ENCODE measurements at places on chromosomes 2 and 18. TPM values are rescaled to one million over a fixed set of nuclear protein-coding genes. Genes with fewer than 3 reads are reported as not detected.

The LIMS4 gene
- total RNA-seq = 0.89 TPM

The SP9 gene
- total RNA-seq = 0.30 TPM

The CXCR2 gene
- 0.06 TPM for total RNA-seq

The TUBA3E gene
- 0.11 TPM for total RNA-seq

The ANKRD62 gene
- 0.10 TPM for total RNA-seq

The CLEC4F gene
- total RNA-seq = not detected

The NCKAP5 gene
- 10.6 TPM for total RNA-seq

The IL37 gene
- 0.28 TPM for total RNA-seq

The EML4 gene
- total RNA-seq = 52.4 TPM

The PRKAG3 gene
- 0.06 TPM for total RNA-seq

The BZW1 gene
- 457 TPM for total RNA-seq

The RSAD2 gene
- 6.9 TPM for total RNA-seq

All from spinal cord (tissue), 10 donors.